ENCODE measurements at places on chromosomes 7 and 10. TPM values are rescaled to one million over a fixed set of nuclear protein-coding genes. Genes with fewer than 3 reads are reported as not detected.

The SLC16A9 gene
- polyA plus RNA-seq: 2.3 TPM

DNA sequence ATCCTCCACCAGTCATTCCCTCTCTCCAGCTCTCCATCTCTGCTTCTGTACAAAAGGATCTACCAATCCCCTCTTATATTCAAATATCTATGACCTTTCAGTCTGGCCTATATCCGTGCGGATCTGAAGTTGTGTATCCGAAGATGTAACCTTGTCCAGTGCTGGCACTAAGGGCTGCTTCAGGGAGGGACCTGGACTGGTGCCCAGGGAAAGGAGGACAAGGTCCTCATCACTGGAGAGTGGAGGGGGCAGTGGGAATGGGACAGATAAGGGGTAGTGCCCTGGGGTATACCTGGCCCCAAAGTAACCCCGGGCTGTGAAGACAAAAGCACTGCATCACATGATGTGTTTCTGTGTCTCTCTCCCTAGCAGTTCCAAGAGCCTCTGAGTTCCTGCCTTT is 1.8 kb downstream of the TMEM225B start:
- no peak for DNase-seq

DNA sequence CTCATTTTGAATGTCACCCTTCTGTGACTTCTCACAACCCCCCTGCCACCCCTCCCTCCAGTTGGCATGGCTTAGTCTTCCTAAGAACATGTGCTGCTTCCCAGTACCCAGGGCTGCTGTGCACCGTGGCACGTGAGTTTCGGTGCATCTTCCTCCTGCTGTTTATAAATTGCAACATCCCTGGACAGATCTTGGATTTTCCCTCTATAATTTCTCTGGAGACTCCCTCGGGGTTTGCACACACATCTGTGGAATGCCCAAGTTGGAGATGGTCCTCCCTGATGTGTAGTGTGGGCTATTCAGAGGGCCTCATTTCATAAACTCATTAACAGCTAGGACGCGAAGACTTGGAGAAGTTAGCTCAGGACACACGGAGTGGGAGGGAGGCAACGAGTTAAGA is 52.9 kb downstream of the IKZF1 start:
- no peak for DNase-seq

DNA sequence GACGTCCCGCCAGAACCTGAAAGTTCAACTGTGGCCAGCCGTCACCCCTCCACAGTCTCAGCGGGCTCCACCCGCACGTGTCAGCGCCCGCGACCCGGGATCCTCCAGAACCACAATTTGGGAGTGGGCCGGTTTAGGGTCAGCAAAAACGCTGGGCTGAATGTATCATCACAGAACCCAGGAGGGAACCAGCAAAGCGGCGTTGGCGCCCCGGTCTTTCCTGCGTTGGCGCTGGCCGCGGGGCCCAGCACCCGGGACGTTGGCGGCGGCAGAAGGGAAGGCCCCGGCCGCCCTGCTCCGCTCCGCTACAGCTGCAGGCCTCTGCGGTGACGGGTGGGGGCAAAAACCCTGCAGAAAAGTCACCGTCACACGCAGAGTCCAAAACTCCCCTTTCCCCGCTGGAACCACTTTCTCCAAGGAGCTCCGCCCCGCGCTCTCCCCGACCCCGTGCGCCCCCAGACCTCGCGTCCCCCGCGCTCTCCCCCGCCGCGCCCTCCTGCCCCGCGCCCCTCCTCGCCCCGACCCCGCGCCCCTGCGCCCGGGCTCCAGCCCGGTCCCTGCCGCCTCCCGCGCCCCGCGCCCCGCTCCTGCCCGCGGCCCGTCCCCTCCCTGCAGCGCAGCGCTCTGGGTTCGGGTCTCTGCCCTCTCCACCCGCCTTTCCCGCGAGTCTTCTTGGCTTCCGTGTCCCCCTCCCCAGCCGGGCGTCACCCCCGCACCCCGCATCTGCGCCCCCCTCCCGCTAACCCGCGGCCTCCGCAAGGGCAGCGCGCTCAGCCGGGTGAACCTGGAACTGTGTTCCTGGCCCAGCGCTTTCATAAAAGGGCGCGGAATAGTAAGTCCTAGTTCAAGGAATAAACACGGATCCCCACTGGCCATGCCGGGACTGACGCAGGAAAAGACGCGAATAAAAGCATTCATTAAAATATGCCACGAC is 24.0 kb upstream of the RNF32 start:
- DNase-seq: no peak

GRCh38 chr7:83947260-83947659 is 247.3 kb downstream of the SEMA3A start:
- DNase-seq: no peak

- no peak for DNase-seq
Measured at GRCh38 chr7:158487631-158488151, 99.9 kb downstream of the PTPRN2 start.

DNA sequence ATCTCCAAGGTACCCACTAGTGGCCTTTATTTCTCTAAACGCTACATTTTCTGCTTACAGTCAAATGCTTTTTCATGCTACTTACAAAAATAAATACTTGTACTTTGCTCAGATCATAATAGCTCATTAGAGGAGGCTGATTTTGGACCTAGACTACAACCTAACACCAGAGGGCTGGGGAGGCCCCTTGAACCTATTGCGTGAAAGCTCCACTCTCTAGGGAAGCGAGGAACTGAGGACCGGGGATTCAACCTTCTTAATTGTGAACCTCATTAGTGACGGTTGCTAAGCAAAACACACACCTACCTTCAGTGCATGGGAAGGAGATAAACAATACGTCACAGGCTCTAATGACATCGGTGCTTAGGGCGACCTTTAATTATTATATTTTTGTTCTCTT is 92.1 kb downstream of the EBF3 start:
- no peak for DNase-seq

DNA sequence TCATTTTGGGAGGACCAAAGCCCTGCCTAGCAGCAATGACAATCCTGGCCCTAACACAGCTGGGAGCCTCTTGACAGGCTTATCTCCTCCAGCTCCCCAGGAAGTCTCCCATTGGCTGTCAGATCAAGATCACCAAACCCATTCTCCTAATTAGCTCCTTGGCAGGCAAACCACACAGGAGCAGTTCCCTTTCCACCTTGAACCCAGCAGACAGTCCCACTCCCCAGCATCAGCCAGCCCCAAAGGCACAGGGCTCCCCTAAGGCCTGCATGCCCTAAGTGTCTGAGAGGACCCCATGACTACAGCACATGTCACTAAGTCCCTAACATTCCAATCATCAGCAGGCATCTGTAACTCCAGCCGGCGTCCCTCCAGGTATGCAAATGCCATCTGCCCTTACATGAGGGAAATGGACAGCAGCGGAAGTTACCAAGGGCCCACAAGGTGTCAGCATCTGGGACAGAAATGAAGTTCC is 348.5 kb downstream of the KCNMA1 start:
- no peak for DNase-seq

DNA sequence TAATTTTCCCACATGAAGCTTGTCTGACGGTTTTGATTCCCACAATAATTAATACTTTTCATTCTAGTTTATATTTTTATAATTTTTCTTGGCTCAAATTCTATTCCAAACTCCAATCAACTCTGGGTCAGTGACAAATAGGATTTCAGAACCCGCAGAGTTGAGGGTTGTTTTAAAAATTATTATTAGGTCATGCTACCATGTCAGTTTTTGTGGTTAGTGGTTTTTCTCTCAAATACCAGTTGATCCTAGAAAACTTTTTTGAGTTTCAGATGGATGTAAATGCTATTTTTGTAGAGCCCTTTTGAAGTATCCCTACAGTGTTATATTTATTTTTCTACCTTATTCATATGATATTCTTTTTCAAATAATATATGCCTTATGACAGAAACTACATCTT is 237.4 kb downstream of the SEMA3D start:
- DNase-seq: no peak

DNA sequence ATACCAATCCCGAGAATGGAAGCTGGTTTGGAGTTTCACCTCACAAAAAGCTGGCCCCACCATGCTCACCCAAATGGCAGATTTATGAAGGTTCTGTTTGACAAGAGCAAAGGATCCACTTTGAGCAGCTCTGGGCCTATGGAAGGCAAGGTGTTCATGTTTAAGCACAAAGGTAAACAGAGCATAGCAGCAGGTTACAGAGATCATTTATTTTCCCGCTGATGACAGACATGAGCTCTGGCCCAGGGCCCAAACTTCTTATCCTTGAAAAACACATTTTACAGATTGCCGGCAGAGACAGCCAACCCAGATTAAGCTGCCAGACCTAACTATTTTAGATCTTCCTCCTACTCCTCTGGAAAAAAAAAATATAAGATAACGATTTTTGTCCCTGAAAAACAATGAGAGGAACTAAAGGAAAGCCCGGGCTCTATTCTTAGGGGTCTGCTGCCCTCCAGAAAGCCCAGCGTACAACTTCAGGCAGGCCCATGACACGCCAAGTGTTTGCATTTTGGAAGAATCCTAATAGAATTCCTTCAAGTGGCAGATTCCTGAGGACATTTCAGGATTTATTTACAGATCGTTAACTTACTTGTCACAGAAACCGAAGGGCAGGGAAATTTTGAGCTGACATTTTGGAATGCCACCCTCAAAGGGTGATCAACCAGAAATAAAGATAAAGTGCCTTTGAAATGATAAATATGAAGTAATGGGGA is 40.0 kb downstream of the SYPL1 start:
- DNase-seq: no peak

DNA sequence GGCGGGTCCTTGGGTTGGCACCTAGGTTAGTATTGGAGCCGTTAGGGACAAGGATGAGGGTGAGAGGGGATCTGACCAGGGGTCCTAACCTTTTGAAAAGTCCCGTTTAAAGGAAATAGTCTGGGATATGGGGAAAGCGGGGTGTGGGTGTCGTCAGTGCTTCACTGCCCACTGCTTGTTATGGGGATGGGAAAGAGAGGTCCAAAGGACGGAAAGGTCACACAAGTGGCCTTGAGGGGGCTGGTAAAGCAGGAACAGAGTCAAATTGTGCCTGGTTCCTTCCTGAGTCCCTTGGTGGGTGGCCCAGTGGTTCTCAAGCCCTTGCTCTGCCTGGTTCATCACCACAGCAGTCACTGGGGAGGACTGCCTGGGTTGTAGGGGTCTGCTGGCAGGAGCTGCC is 2.6 kb upstream of the ZNF775 start:
- DNase-seq: no peak

DNA sequence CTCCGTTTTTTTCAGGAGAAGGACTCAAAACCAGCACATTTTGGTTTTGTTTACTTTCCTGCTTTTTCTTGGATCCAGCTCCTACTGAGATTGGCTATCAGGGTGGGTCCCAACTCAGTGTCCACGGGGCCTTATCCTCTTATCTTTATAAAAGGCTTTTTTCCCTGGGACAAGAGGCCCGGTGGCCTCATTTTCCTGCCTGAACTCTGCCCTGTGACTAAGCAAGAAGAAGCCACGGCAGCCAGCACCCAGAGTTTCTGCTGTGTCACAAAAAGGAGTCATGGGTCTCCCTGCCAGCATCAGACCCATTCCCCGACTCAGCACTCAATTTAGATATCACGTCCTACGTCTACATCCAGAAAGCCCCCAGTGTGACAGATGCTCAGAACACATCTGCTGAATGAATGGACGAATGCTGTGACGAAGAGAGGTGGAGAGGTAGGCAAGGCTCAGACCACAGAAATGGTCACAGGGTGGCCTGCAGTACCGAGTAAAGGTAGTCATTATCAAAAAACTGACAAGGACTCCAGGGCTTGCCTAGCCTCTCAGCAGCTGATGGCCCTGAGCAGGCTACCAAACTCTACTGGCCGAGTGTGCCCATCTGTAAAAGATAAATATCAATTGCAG is 16.7 kb downstream of the DLG5 start:
- no peak for DNase-seq

GRCh38 chr7:135328053-135328452 is 94.4 kb downstream of the STRA8 start:
- DNase-seq: no peak

Measured in muscle of back (tissue), 13 donors.